ENCODE measurements at places on chromosomes 2 and 18. TPM values are rescaled to one million over a fixed set of nuclear protein-coding genes. Genes with fewer than 3 reads are reported as not detected.

The PCARE gene
- not detected for total RNA-seq

The TMEM17 gene
- total RNA-seq, result 1.7 TPM

The NT5C1B gene
- not detected for total RNA-seq

The DSG4 gene
- not detected for total RNA-seq

The SULT6B1 gene
- not detected for total RNA-seq

The IHH gene
- total RNA-seq, result not detected

The CFAP65 gene
- not detected for total RNA-seq

The SOX11 gene
- under 0.01 TPM for total RNA-seq

The IL1A gene
- 8.2 TPM for total RNA-seq

The COL3A1 gene
- 1,261 TPM for total RNA-seq

The HOXD9 gene
- not detected for total RNA-seq

The FAP gene
- 274 TPM for total RNA-seq

The ANAPC1 gene
- total RNA-seq, result 54.3 TPM

The NTSR2 gene
- not detected for total RNA-seq

The TXNDC9 gene
- total RNA-seq, result 89.9 TPM

The LRATD1 gene
- total RNA-seq, result under 0.01 TPM

The SLC16A14 gene
- total RNA-seq, result 0.58 TPM

The CPLX4 gene
- total RNA-seq, result not detected

The TBR1 gene
- not detected for total RNA-seq

The IMPACT gene
- 36.4 TPM for total RNA-seq

The ANKRD29 gene
- 3.9 TPM for total RNA-seq

The IL36RN gene
- total RNA-seq, result under 0.01 TPM

The TYMS gene
- total RNA-seq, result 37.6 TPM

The OTOS gene
- total RNA-seq, result not detected

The ANKRD36C gene
- 43.7 TPM for total RNA-seq

The CROCC2 gene
- total RNA-seq, result not detected

The RRM2 gene
- 3.7 TPM for total RNA-seq

The APCDD1 gene
- 0.19 TPM for total RNA-seq

The NR4A2 gene
- total RNA-seq, result 0.85 TPM

The SLC19A3 gene
- total RNA-seq, result 0.19 TPM

The CPSF3 gene
- total RNA-seq, result 65.8 TPM

The MDH1B gene
- 0.56 TPM for total RNA-seq

The ZSCAN30 gene
- total RNA-seq, result 13.8 TPM

The FTCDNL1 gene
- total RNA-seq, result 2.1 TPM

The PAIP2B gene
- total RNA-seq, result 0.58 TPM

The ASXL2 gene
- total RNA-seq, result 3.6 TPM

The GMCL1 gene
- total RNA-seq, result 9.6 TPM

The ANKRD30BL gene
- total RNA-seq, result not detected

The TMEFF2 gene
- total RNA-seq, result under 0.01 TPM
